ENCODE measurements at places on chromosomes 2 and 18. TPM values are rescaled to one million over a fixed set of nuclear protein-coding genes. Genes with fewer than 3 reads are reported as not detected.

Gene C1GALT1C1L
- 0.54 TPM for total RNA-seq

Gene NXPH2
- total RNA-seq = 5.4 TPM

Gene FEV
- not detected for total RNA-seq

Gene RAPH1
- total RNA-seq = 31.4 TPM

Gene CFAP65
- total RNA-seq = 0.33 TPM

Gene METTL8
- total RNA-seq = 27.7 TPM

Gene KRTCAP3
- 1.9 TPM for total RNA-seq

Gene TBR1
- total RNA-seq = not detected

Gene HOXD1
- total RNA-seq = 0.18 TPM

Gene SYT4
- not detected for total RNA-seq

Gene ABCG5
- 0.05 TPM for total RNA-seq

Gene GAL3ST2
- total RNA-seq = 1.6 TPM
